ENCODE measurements at places on chromosomes 11 and 22.

GRCh38 chr11:68982134-68982533 is 1.3 kb upstream of the MRGPRD start:
- DNase-seq = no peak

DNA sequence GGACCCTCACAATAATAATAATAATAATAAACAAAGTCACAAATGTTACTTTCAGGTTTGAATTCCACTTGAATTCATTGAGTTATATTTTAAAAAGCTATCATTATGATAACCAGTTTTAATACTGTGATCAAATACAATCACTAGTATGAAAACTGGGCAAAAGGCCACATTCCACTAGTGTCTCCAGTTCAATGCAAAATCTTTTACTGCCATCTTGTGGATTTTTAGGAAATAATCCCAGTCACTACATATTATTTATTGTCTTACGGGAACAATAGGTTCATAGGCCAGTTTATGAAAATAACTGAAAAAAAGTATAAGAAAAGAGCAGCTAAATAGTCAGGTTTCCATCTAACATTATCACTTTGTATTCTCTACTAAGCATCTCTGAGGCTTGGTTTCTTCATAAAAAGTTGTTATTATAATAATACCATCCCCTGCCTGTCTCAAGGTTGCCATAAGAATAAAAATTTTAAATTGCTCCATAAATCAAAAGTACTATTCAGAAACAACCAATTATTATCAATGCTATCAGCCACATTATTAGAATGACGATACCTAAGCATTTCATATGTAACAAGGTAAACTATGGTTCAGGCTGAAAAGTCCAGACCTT is 533.9 kb upstream of the CCDC90B start:
- no peak for DNase-seq

GRCh38 chr11:108571001-108571400 is 22.6 kb downstream of the EXPH5 start:
- no peak for DNase-seq

- DNase-seq = no peak
Observed at GRCh38 chr11:88041679-88042078, 133.6 kb downstream of the RAB38 start.

DNA sequence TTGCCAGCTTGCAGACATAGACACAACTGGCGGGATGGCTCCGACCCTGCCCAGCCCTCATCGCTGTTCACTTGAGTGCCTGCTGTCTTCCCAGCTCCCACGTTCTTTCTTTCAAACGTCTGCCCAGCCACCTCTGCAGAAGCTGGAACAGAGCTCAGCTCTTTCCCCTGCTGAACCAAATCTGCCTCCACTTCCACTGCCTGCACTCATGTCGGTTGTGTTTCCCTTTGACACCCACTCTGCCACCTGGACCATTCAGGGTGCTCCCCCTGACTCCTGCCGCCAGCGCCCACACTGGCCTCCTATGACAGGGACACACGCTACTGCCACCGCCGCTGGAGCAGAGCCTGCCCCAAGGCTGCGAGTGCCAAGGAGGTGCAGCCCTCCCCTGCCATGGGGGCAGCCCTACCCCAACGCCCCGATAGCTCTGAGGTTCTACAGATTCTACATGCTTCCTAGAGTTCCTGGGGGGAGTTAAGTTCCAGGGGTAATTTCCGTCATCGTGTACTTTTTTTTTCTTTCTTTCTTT is 37.9 kb downstream of the TST start:
- DNase-seq = no peak

- no peak for DNase-seq
Observed at GRCh38 chr22:25563761-25564319, 635 bp upstream of the GRK3 start.

- no peak for DNase-seq
Observed at GRCh38 chr22:38724926-38725571, 19.3 kb downstream of the GTPBP1 start.

DNA sequence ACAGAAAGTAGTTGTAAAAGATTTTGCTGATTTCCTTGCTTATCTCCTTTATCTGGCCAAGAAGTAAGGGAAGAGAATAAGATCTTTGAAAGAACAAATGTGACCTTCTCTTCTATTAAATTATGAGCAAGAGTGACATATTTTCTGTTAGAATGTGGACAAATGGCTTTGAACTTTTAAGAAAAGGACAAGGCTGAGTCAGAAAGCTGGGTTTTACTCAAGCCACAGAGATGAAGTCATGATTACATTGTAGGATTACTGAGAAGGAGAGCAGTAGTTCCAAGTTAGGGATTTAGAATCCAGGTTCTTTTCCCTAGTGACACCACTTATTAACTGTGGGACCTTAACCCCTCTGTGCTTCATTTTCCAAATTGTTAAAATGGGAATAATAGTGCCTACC is 13.5 kb downstream of the CCDC90B start:
- DNase-seq = no peak

All from stimulated activated CD8-positive, alpha-beta memory T cell treated with anti-CD3 and anti-CD28 coated beads, Interleukin-4, amount 100 ng/mL, for 1 hour (primary cell).